ENCODE measurements at places on chromosomes 12 and 14.

- DNase-seq, result no peak
Observed at GRCh38 chr12:62697893-62698292, 231.3 kb downstream of the MON2 start.

- DNase-seq, result no peak
Observed at GRCh38 chr12:54393743-54394142, 9.2 kb upstream of the ZNF385A start.

- DNase-seq, result no peak
Observed at GRCh38 chr12:14850929-14851663, 7.8 kb upstream of the ART4 start.

GRCh38 chr14:69133206-69134125, 19.5 kb downstream of the DCAF5 start:
- no peak for DNase-seq

GRCh38 chr14:72663956-72664650, 229.8 kb downstream of the DPF3 start:
- no peak for DNase-seq

- DNase-seq, result no peak
Observed at GRCh38 chr12:25655702-25656101, 102.6 kb upstream of the LMNTD1 start.

GRCh38 chr14:74500417-74501134, 7.0 kb downstream of the ISCA2 start:
- DNase-seq, result no peak

GRCh38 chr12:70806827-70807226, 113.7 kb downstream of the PTPRR start:
- DNase-seq, result no peak

GRCh38 chr12:122721057-122721545, 4.5 kb upstream of the HCAR3 start:
- no peak for DNase-seq

DNA sequence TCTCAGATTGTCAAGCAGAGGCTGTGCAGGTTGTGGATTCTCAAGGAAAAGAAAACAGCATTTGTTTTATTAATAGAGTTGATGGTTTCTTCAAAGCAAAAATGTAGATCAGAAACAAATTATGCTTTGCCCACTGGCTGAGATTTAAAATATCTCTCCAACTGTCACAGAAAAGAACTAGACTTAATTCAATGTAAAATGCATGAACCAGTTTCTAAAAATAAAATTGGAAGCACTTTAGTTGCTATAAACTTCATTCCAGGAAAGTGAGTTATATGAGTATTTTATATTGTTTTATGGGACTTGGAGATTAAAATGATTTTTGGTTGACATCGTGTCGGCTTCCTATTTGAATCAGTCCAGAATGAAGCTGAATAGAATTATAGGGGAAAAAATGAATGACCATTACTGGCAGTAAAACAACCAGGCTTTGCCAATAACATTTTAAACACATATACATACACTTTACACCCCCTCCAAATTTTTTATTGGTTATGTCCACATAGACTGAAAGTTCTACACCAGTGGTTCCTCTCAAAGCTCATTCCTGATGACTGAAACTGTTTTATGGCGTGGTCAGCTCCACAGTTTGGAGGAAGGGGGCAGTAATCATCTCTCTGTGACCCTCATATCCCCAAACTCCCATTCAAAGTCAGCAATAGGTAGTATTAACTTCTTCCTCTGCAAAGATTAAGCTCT, 55.5 kb upstream of the DAAM1 start:
- DNase-seq, result no peak

GRCh38 chr12:114508529-114509129, 102.7 kb upstream of the TBX5 start:
- DNase-seq, result peak; percentile 43

- DNase-seq, result no peak
Observed at GRCh38 chr12:5043589-5044419, at the start of gene KCNA5. TSS of gene KCNA5 (plus strand) at chr12:5043879. CDS start at chr12:5044148, 269 bp downstream.

- DNase-seq, result no peak
Observed at GRCh38 chr12:28830491-28830890, 318.6 kb upstream of the FAR2 start.

DNA sequence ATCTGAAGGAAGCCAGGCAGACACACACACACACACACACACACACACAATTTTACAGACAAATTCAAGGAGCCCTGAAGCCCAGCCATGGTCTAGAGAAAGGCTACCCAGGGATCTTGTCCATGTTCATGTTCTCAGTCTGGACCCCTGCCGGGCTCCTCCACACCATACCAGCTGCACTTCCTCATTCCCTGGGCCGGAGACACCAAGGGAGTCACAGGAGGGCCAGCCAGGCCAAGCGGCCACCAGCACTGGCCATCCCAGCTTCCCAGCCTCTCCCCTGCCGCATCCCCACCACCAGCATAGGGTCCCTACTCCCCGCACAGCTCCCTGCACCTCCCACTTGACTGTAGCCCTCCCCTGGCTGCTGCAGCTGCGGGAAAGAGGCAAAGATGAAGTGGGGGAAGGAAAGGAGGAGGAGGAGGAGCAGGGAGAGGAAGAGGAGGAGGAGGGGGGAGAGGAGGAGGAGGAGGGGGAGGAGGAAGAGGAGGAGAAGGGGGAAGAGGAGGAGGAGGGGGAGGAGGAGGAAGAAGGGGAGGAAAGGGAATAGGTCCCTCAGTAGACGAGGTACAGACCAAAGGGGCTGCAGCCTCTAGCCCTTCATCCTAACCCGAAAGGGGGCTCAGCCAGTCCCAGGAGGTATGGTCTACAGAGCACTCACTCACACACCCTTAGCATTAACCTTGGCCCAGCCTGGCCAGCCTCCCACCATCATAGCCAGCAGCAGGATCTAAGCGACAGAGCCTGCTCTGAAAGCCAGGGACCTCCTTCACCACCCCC, 293.2 kb downstream of the DPF3 start:
- DNase-seq, result no peak

- DNase-seq, result no peak
Observed at GRCh38 chr12:15629108-15629507, 160.1 kb downstream of the EPS8 start.

DNA sequence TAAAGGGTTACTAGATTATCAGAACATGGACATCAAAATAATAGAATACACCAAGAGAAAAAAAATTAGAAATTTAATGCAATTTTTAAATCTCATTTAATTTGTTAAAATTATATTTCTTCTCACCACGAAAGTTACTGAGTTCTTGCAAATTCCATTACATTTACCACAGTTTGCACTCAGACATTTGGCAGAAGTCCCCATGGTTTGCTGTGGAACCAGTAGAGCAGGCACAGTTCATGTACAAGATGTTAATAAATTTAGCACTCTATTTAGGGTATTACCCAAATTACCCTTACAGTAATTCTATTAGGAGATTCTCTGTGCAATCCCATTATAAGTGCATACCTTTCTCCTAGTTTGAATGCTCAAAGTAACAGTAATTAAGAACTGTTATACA, 9.7 kb downstream of the SCN8A start:
- no peak for DNase-seq

- no peak for DNase-seq
Observed at GRCh38 chr14:21038441-21039422, 3.4 kb upstream of the RNASE7 start.

GRCh38 chr12:41621291-41621690, 433.2 kb downstream of the PDZRN4 start:
- no peak for DNase-seq

- DNase-seq, result no peak
Observed at GRCh38 chr14:75334549-75335051, 56.0 kb downstream of the FOS start.

DNA sequence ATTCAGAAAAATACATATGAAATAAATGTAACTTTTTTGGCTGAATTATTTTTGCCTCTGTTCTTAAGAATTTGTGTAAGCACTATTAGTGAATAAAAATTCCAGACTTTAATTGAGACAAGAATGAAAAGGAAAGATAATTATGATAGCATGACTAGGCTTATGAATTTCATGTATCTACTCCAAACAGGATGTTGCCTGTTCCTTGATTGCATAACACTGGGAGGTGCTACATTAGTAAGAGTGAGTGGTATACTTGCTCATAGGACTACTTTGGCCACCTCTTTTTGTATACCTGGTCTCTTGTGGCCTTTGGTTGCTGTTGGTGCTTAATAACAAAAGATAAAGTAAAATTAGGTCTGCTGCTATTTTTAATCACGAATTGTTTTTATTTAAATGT, 112.8 kb downstream of the NAV3 start:
- DNase-seq, result no peak

GRCh38 chr14:30132196-30132595, 204.5 kb upstream of the PRKD1 start:
- no peak for DNase-seq

DNA sequence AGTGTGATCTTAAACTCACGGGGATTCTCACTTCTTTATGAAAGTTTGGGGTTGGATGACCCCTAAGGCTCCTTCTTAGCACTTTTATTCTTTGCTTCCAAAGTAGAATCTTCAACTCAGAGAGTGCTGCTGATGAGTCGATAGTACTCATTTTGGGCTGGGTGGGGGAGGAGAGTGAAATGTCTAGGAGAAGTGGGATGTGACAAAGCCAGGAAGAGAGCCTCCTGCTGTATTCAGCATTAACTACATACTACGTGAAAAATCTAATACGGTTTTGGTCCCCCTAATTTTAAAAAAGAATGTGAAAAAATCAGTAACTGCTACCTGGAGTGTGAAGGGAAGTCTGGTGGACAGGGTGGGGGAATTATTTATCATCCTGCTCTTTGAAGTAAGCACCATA, 148.3 kb downstream of the SAMD4A start:
- DNase-seq, result no peak

- DNase-seq, result no peak
Observed at GRCh38 chr14:23392613-23393012, 15.5 kb downstream of the MYH6 start.

GRCh38 chr14:24113801-24114531, 611 bp upstream of the DCAF11 start:
- DNase-seq, result peak; percentile 69

DNA sequence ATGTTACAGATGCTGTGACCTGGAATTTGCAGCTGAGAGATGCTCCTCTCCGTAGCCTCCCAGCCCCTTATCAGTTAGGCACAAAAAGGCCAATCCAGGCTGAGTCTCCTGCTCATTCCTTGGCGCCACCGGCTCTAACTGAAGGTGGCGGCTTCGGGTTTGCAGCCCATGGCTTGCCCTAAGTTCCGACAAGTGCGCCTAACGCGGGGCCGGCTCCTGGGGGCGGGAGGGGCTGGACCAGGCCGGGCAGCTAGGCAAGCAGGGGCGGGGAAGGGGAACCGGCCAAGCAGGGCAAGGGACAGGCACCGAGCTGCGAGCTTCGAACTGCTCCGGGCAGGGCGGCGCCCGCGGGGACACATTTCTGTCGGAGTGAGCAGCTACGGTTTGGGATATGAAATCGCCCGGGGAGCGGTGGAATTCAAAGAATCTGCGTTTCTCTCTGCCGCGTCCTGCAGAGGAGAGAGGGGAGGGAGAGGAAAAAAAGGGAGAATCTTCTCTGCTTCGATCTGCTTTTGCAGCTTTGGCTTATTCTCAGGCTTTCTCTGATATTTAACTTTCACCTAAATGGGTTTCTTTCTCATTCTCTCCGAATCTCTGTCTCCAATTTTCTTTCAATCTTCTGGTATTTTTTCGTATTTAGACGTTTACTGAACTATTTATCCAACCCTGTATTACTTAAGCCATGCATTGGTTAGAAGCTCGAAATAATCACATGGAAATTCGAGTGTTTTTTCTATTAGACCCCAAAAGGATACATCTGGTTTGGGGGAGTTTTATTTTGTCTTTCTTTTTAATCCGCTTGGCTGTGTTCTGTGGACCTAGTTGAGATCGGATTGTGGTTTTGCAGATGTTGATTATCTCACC, 1.6 kb upstream of the HOXC12 start:
- DNase-seq, result no peak

DNA sequence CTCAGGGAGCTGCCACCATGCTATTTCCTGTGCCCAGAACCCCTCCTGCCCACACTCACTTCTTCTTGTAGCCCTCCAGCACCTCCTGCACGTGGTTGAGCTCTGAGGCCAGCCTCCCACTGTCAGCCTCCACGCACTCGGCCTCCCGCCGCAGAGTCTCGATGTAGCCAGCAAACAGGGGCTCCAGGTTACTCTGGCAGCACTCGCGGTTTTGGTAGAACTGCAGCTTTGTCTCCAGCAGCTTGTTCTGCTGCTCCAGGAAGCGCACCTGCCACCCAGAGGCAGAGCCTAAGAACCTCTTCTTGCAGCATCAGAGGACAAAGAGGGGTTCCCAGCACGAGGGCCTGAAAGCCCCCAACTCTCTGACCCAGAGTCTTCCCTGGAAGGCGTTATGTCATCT, 2.1 kb downstream of the KRT83 start:
- peak; percentile 24 for DNase-seq

- no peak for DNase-seq
Observed at GRCh38 chr14:77883847-77884238, 83.9 kb downstream of the ADCK1 start.

- DNase-seq, result no peak
Observed at GRCh38 chr14:45651890-45652289, 398.9 kb upstream of the MIS18BP1 start.

GRCh38 chr14:71362920-71363584, 455.8 kb downstream of the PCNX1 start:
- DNase-seq, result no peak

DNA sequence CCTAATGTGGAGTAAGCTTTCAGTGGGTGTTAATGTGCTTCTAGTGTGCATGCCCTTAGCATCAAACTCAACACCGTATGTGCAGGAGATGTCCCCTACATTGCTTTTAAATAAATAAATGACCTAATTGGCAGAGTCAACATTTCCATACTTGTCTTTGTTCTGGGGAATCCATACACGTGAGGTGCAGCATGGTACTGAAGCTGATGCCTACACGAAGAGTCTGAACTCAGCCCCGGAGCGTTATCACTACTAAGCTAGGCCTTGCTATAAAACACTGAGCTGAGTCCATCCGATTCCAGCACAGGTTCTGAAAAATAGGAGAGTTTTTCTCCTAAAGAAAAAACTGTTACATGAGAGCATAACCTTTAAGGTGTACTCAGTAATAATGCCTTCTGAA, 125.0 kb upstream of the DYRK2 start:
- DNase-seq, result no peak

GRCh38 chr12:75969768-75970167, 61.8 kb downstream of the PHLDA1 start:
- DNase-seq, result no peak

GRCh38 chr14:46894476-46894875, 242.9 kb upstream of the RPL10L start:
- DNase-seq, result no peak

GRCh38 chr12:3204143-3204542, 127.0 kb downstream of the TSPAN9 start:
- DNase-seq, result peak; percentile 10

- DNase-seq, result no peak
Observed at GRCh38 chr12:47122602-47123001, 42.8 kb upstream of the AMIGO2 start.

GRCh38 chr12:84305144-84305543, 607.5 kb downstream of the SLC6A15 start:
- DNase-seq, result no peak

GRCh38 chr12:1325666-1326065, 268.7 kb downstream of the FBXL14 start:
- no peak for DNase-seq

All from NCI-H1436 (cell line).